ENCODE measurements at places on chromosomes 4 and X.

DNA sequence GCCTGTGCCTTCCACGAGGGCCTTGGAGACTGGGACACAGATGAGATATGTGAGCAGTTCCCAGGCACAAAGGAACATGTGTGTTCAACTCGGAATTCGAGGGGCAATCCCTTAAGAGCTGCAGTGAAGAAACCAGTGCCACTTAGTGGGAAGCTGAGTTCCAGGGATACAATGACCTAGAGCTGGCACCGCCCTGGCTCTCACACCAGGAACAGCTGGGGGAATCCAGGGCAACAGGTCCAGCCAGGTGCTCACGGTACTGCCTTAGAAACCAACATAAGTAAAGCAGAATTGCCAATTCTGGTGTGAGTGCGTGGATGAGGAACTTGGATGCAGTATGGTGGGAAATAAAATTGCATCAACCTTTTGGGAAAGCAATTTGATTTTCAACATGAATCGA lies 122.9 kb downstream of the AFAP1 start:
- no peak for DNase-seq

DNA sequence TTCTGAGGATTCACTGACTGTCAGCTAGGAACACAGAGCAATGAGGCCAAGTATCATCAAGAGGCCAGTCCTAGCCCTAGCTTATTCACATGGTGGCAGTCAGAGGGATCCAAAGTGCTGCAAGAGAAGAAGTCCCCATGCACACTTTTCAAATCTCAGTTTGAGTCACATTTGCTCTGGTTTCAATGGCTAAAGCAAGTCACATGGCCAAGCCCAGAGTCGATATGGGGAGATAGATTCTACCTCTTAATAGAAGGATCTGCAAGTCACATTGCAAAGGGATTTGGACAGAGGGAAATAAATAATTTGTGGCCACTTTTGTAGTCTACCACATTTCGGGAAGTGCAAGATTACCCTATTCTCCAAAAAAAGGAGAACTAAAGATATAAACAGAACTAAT lies 3.7 kb upstream of the LCORL start:
- DNase-seq = no peak

GRCh38 chr4:1718095-1718850 lies 2.9 kb downstream of the TMEM129 start:
- no peak for DNase-seq

- no peak for DNase-seq
These were observed 33.4 kb upstream of the PHKA2 start for GRCh38 chrX:19017271-19017670.

GRCh38 chr4:97593248-97593647 lies 550.0 kb downstream of the STPG2 start:
- DNase-seq = no peak

DNA sequence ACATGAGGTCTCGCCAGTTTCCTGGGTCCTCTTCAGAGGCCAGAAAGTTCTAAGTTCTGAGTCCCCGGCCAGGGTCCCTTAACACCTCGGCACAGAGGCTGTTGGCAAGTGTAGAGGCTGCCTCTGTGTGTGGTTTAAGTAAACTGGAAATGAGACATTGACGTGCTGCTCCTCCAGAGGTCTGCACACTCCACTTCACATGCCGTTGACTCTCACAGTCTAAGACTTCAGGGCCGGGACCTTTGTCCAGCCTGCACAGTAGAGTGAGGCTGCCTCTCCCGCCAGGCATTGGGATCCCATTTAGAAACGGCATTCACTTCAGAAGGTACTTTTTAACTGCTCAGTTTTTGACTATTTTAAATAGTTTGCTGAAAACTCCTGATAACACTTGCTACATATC lies 10.6 kb upstream of the TADA2B start:
- no peak for DNase-seq

DNA sequence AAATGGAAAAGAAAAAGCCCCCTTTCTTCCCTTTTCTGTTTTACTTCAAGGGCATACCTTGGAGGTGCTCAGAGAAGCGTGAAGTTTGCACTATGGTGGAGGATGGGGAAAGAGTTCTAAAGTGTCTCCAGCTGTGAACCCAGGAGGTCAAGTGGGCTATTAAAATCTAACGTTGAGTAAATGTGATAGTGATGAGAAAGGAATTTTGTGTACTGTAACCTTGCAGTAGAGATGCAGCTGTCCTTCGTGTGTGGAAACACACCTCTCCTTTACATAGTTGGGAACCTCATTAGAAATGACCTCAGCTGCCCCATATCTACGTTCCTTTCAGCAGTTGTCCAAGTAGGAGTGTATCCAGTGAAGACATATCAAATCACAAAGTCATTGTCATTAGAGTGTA lies 26.5 kb downstream of the ADH5 start:
- no peak for DNase-seq

- no peak for DNase-seq
These were observed 9.6 kb upstream of the PRDM8 start for GRCh38 chr4:80187677-80188076.

DNA sequence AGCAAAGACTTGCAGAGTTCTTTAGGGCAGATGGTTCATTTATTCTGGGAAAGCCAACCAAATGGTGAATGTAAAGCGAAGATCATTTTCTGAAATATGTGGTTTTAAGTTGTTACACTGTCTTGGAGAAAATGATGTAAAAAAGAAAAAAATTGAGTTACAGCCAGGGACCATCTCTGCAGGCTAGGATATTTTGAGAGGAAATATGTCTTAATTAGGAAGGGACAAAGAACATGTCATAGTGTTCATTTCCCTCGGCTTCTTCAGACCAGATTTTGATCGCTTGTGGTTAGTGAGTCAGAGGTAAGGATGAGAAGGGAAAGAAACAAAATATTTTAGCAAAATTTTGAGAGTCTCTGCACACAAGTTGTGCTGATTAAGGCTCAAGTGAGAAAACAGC lies 59.0 kb upstream of the C1QTNF7 start:
- DNase-seq = peak; percentile 66

DNA sequence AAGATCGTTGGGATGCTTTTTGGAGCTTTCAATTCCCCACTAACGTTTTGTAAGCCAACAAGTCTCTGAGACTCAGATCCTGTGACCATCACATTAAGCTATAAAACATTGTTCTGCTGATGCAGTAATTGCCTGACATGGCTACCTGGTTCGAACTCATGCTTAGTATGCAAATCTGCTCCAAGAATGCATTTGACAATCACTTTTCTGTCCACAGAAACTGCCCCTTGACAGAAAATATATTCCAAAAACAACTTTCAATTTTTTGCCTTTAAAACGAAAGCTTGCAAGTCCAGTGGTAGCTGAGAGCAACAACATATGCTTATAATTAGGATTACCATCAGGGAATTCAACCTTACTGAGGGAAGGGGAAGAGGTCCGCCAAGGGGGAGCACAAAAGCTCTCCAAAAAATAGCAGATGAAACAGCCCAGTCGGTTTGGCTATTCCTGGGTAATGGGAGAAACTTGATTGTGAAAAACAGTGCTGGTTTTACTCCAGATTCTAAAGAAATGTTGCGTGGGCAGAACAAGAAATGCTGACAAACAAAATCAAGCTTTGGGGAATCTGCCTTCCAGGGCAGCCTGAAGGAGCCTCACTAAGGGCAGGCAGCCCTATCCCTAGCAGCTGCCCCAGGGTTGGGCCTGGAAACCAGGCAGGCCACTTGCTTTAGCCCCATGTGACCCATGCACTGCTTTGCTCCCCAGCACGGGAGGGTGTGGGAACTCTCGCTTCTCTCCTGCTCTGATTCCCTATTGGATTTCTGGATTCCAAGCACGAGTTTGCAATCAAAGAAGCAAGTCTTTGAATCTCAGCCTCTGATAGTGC lies 160.7 kb upstream of the LDB2 start:
- DNase-seq = peak; percentile 36

- no peak for DNase-seq
These were observed 67.8 kb downstream of the TAPT1 start for GRCh38 chr4:16158504-16158852.

DNA sequence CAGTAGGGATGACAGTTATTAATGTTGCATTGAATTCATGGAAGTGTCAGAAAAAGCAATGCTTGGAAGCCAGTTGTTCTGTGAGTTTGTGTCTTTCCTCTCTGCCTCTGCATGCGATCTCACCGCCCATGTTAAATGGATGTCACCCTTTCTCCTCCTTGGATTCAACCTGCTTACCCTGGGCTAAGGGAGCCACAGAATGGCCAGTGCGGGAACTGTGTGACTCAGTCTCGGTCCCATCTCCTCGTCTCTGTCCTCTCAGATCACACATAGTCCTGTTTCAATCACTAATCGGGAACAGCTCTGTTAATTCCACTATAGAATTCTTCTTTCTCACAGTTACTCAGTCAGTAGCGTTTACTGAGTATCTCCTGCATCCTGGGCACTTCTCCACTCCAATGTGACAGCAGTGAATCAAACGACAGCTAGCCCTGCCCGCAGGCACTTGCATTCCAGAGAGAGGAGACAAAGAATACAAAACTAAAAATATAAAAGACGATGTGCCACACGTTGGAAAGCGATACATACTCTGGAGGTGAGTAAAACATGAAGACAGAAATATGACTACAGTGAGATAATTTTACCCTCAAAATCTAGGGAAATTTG lies 53.6 kb upstream of the TLR3 start:
- no peak for DNase-seq

GRCh38 chr4:13829457-13829856 lies 201.9 kb upstream of the BOD1L1 start:
- no peak for DNase-seq

DNA sequence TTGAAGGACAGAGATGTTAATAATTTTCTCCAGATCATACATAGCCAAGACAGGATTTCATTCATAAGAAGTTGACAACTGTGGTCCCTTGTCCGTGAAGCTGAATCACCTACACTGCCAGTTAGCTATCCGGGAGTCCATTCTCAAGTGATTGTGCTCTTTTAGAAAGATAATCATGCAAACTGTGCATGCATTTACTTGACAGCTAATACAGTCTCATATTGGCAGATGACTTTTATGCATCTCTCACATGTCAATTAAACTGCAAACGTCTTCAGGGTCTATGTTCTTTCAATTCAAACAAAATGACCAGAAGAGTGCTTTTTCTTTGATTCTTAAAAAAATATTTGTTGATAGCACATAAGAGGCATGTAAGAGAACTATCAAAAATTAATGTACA lies 1572.9 kb downstream of the C4orf33 start:
- no peak for DNase-seq

DNA sequence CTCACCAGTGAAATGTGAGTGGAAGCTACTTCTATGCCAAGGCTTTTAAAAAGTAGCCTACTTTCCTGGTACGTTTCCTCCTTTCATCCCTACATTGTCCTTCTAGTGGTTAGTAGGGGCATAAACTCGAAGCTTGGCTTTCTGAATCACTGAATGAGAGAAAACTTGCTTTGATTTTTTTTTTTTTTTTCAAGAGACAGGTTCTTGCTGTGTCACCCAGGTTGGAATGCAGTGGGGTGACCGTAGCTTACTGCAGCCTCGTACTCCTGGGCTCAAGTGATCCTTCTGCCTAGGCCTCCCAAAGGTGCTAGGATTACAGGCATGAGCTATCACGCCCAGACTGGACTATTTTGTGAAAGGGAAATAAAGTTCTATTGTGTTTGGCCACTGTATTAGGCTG lies 89.1 kb upstream of the IGFBP7 start:
- DNase-seq = no peak

DNA sequence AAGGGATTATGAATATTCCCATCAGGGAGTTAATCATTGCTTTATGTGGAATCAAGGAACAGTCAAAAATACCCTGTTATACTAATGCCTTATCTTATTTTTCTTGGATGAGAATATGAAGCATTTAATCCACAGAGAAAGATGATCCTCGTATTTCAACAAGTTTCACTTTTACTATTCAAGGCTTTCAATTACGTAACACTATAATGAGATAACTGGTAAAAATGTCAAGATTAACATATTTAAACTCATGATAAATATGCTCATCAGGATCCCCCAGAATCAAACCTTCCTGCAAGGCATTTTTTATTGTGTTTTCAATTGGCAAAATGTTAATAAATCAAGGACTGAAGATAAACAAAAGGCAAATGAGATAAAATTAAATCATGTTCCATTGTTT lies 5.1 kb downstream of the ZXDA start:
- no peak for DNase-seq

GRCh38 chr4:173794662-173795061 lies 264.6 kb upstream of the HAND2 start:
- DNase-seq = peak; percentile 72
